OCI-LY7 (cell line): ENCODE measurements at places on chromosomes 1 and 21.

GRCh38 chr1:21012937-21013336, 163.8 kb downstream of the EIF4G3 start:
- DNase-seq: no peak

- no peak for DNase-seq
Observed at GRCh38 chr1:20172033-20172590, 13.8 kb upstream of the UBXN10 start.

DNA sequence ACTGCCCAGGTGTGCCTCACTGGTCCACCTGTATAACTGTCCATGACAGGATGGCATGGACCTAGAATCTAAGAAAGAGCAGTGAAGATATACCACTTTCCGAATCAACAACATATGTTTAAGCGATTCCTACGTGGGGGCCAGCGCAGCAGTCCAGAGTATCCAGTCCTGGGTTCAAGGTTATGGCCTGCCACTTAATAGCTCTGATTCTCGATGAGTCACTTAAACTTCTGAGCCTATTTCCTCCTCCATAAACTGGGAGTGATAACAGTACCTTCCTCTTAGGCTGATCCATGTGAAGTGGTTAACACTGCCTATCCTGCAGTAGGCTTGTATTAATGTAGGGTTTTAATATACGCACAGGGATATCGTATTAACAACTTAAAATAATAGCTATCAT, 2.8 kb downstream of the STPG1 start:
- DNase-seq: no peak

DNA sequence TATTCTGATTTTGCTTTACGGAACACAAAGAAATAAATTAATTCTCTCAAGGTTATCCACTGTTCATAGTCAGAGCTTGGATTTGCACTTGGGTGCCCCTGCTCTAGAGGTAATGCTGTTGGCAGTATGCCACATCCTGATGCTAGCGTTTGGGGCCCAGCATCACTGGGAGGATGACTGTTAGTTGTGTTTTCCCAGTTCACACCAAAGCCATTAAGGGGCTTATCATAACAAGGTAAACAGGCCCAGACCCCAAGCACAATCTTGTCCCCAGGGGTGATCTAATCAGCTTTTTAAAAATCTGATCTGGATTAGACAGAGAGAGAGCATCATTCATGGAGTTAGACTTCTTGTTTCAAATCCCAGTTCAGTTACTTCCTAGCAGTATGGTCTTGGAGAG, 60.2 kb upstream of the PBX1 start:
- no peak for DNase-seq

- DNase-seq: peak; percentile 73
Observed at GRCh38 chr1:198657550-198658064, 18.8 kb downstream of the PTPRC start.

DNA sequence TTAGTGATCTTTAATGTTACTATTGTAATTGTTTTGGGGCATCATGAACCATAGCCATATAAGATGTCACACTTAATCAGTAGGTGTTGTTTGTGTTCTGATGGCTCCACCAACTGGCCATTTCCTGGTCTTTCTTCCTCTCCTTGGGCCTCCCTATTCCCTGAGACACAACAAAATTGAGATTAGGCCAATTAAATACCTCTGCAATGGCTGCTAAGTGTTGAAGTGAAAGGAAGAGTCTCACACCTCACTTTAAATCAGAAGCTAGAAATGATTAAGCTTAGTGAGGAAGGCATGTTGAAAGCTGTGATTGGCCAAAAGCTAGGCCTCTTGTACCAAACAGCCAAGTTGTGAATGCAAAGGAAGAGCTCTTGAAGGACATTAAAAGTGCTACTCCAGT, 30.7 kb downstream of the PPP2R5A start:
- peak; percentile 9 for DNase-seq

DNA sequence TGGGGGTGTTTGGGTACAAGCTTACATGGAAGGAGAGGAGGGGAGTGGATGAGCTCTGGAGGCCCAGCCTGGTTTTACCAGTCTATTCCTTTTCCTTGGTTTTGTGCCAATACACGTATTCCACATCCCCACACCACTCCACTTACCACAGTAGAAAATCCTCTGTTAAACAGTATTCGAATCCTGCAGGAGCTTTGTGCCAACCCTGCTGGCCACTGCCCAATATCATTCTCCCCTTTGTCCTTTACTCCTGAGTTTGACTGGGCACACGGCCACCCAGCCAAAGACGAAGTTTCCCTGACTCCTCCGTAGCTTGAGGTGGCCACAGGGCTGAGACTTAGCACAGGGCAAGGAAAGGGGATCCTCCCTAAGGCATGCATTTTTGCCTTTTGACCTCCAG, 61.6 kb downstream of the TMCO4 start:
- no peak for DNase-seq

- no peak for DNase-seq
Observed at GRCh38 chr1:160129046-160129445, 13.5 kb downstream of the ATP1A2 start.

DNA sequence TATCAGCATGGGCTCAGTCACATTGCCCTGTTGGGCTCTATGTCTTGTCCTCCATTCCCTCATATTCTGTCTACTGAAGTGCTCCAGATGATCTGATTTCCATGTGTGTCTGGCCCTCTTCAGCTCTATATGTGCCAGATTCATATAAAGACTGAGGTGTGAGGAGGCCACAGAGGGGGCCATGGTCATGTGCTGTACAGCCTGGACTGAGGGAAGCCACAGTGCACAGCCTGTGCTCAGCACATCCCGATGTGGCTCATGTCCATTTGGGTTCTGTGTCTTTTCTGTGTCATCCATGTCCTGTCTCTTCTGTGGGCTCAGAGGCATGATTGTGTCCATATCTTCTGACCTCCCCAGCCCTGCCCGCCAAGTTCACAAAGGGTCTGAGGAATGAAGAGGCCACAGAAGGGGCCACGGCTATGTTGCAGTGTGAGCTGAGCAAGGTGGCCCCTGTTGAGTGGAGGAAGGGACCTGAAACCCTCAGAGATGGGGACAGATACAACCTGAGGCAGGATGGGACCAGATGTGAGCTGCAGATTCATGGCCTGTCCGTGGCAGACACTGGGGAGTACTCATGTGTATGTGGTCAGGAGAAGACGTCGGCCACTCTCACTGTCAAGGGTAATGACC, 97.0 kb downstream of the OBSCN start:
- no peak for DNase-seq

DNA sequence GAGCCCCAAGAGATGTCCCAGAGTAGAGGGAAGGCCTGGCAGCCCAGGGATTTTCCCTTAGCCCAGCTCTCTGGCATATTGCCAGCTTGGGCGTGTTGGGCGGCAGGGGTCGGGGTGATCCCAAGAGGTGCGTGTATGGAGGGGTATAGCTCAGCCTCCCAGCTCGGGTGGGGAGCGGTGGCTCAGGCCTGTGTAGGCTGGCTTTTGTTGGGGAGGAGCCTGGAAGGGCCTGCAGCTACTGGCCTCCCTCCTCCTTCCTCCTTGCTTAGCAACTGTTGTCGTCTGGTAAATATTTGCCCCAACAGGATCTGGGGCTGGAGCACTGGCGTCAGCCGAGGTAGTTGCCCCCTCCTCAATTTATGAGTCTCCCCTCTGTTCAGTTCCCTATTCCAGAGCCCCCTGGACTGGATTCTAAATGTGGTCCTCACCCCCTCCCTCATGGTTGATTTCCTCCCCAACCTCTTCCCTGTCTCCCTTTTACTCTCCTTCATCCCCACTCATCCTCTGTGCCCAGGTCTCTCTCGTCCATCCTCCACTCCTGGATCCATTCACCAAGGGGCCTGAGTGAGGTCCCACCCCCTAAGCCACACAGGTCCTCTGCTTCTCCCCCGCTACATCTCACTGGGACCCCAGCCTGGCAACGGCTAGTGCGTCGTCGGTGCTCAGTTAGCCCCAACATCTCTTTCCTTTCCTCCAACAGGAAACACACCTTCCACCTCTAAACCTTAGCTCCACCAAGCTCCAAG, 10.3 kb upstream of the LMNA start:
- no peak for DNase-seq

DNA sequence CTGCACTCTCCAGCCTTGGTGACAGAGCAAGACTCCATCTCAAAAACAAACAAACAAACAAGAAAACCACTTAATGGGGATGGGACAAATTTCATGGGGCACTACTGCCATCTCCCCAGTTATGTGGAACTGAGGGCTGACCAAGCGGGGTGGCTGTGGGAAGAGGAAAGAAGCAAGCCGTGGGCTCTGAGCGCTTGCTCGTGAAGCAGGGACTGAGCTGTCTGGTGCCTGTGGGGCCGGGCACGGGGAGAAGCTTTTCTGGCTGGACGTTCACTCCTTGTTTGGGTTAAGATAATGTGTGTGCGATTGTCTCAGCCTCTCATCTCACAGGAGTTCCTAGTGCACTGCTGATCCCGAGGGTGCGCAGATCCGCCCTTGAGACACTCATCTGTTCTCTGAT, 22.0 kb upstream of the KIF26B start:
- no peak for DNase-seq

DNA sequence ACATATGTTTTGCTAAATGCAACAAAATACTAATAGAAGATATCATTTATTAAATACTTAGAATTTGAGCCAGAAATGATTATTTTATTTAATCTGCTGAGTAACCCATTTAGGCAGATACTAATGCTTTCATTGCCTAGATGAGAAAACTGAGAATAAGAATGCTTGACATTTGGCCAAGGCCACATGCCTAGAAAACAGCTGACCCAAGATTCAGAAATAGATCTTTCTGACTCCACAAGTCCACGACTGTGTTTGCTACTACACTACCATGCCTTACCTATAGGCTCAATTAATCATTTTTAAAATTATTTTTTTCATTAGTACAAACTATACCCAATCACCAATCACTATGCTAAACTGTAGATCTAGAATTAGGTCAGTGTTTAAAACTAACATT, 129.7 kb downstream of the ATP1B1 start:
- no peak for DNase-seq

DNA sequence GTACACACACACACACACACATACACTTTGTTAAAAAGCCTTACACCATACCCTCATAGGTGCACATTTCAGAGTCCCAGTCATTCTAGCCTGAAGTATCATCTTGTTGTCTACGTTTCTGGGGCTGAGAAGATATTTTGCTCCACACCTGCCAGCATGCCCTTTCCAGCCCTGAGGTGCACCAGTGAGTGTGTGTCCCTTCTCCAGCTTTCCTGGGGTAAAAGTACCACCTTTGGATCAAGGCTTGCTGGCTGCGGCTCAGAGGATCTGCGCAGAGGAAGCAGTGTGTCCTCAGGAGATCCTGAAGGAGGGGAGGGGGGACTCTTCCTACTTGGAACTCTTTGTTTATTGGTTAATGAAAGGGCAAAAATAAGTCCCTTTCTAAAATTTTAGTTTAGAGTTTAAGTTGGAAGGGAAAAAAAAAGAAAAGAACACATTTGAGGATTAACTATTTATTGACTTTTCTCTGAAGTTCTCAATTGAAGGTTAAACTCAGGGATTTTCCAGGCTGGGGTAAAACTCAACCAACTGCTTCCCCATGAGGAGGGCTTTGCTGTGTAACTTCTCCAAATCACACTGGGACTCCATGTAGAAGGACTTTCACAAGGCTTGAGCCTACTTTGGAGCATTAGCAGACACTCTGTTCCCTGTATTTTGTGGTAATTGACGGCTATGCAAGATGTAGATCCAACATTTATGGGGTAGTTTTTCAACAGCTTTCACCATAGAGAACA, 200.3 kb upstream of the SGIP1 start:
- peak; percentile 47 for DNase-seq

GRCh38 chr1:153572569-153573015, 6.9 kb upstream of the S100A2 start:
- DNase-seq: peak; percentile 83

DNA sequence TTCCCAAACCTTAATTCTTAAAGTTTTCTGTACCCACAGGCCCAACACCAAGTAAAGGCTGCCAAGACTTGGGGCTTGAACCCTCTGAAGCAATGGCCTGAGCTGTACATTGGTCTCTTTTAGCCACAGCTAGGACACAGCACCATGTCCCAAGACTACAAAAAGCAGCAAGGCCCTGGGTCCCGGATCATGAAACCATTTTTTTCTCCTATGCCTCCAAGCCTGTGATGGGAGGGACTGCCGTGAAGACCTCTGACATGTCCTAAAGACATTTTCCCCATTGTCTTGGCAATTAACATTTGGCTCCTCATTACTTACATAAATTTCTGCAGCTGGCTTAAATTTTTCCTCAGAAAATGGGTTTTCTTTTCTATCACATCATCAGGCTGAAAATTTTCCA, 30.9 kb downstream of the ZNF670 start:
- no peak for DNase-seq

- peak; percentile 62 for DNase-seq
Observed at GRCh38 chr21:42144679-42145568, 73.8 kb downstream of the UMODL1 start.

- peak; percentile 67 for DNase-seq
Observed at GRCh38 chr1:50348449-50349241, 74.6 kb downstream of the DMRTA2 start.

DNA sequence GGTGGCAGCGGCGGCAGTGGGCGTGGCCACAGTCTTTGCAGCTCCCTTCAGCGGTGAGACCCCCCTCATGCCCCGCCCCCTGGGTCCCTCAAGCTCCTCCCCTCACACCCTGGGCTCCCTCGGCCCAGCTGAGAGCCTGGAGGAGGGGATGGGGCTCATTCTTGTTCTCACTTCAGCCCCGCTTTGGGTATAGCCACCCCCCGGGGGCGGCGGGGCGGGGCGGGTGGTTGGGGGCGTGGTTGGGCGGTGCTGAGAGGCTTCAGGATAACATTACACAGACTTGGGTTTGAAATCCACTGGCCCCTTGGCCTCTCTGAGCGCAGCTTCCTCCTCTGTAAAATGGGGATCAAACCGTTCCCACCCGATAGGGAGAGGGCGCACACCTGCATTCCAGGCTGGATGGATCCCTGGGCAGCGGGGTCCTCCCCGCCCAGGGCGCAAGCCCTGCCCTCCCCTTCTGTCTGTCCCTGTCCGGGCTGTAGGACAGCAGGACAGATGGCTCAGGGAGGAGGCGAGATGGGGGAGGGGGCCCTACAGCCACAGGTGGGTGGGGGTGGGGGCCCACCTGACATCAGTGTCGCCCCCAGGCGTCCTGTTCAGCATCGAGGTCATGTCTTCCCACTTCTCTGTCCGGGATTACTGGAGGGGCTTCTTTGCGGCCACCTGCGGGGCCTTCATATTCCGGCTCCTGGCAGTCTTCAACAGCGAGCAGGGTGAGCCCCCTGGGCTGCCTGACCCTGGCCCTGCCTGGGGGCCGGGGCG, 5.1 kb downstream of the CLCNKA start:
- DNase-seq: no peak

GRCh38 chr1:96598416-96599168, 123.0 kb upstream of the PTBP2 start:
- DNase-seq: no peak

DNA sequence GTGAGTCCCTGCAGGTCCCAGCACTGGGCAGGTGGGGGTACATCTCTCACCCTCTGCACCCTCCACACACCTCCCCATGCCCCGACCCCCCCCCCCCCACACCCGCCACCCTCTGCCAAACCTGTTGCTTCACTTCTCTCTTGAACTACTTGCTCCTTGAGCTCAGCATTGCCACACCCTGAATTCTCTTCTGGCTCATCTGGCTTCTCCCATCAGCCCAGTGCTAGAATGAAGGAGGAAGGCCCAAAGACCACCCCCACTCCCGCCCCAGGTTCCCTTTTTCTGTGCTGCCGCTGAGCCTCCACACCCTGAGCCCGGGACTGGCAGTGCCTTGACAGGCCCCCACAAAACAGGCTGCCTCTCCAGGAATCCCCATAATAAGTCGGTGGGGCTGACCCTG, 6.4 kb upstream of the TNNI1 start:
- no peak for DNase-seq

- DNase-seq: no peak
Observed at GRCh38 chr21:42861848-42862400, 17.4 kb downstream of the WDR4 start.
